ENCODE measurements at places on chromosomes 1 and 21.
A peak's percentile ranks its signal among the peaks of the same experiment; 100 is the strongest.

DNA sequence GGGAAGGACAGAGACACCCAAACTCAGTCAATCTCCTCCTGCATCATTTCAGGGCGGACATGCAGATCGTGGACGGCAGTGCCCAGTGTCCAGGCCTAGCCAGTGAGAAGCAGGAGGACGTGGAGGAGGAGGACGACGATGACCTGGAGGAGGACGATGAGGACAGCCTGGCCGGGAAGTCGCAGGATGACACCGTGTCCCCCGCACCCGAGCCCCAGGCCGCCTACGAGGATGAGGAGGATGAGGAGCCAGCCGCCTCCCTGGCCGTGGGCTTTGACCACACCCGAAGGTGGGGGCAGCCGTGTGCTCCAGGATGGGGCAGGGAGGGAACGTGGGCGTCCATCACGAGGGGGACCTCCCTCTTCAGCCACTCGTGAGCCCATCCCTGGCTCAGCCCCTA lies 23.6 kb upstream of the ARHGEF16 start:
- DNase-seq, result no peak

DNA sequence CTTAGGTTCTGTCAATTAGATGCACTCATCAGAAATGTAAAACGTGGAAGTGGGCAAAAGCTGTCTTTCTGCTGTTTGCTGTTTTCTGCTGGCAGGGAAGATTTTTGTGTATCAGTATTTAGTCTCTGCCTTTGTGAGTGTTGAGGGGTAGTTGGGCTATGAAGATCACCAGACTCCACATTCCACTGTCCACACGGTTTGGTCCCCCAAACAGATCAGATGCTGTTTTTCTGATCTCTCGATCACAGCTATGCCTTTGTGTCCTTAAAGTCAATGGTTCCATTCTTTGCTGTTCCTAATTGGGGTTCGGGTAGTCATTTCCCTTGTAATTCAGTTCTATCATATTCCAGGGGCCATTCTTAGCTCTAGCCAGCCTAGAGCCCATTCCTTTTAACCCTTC lies 27.0 kb upstream of the NPL start:
- DNase-seq, result no peak

GRCh38 chr1:223796210-223796609 lies 49.5 kb downstream of the TP53BP2 start:
- DNase-seq, result no peak

GRCh38 chr1:242225767-242226573 lies 227.1 kb upstream of the MAP1LC3C start:
- DNase-seq, result no peak

- peak; percentile 74 for DNase-seq
These were observed 22.0 kb upstream of the GRIK3 start for GRCh38 chr1:37056325-37056724.

- no peak for DNase-seq
These were observed 2.6 kb downstream of the ZBTB48 start for GRCh38 chr1:6582370-6582769.

DNA sequence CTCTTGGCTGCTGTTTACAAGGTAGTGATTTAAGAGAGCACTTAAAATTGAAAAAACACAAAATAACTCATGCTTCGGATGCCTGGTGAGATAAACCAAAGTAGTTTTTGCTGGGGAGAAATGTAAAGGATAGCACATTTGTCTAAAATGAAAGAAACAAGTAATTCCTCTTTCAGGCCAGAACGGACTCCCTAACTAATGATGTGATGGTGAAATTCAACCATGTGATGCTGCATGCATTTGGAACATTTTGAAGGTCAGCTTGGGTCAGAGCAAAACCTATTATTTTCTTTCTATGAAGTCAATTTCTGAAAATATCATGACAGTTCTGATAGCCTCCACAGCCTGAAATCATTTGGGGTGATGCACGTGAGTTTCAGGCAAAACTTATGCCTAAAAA lies 27.6 kb downstream of the NMNAT2 start:
- no peak for DNase-seq

- DNase-seq, result no peak
These were observed 137.1 kb downstream of the ACTL8 start for GRCh38 chr1:17892225-17892624.

DNA sequence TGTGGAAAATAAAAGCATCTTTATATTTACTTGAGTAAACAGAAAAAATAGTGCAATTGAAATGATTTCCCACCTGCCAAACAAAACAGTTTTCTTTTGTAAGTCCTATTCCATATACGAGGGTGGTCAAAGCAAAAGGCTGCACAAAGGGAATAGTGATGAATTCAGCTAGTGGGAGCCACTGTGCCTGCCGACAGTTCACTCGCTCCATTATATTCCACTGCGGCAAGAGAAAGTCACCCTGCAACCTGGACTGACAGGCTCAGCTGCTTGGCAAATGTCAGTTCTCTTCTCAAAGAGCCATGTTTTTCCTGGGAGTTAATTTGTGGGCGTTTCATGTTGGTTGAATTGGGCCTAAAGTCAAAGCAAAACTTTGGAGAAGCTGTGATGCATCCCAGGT lies 145.4 kb downstream of the LMO4 start:
- DNase-seq, result no peak

- no peak for DNase-seq
These were observed 18.1 kb downstream of the MAPKAPK2 start for GRCh38 chr1:206702803-206703202.

DNA sequence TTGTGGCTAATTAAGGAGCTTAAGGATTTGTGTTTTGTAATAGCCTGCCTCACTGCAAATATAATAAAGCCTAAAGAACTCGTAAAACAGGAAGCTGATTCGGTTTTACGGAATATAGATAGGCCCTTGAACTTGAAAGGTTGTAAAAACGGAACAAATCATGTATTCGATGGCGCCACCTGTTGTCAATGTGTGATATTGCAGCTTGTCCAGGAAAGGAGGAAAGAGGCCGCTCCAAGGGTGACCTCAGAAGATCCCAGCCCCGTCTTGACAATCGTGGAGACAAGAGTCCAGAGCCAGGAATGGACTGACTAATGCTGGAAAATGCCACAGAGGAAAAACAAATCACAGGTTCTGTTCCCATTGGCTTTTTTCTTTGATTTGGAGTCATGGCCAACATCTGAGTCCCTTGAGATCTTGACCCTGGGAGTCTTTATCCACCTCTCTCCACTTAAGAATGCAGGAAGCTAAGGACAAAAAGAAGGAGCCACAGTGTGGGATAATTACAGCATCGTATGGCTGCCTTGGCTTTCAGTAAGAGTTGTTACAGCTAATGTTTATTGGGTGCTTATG lies 7.0 kb upstream of the IGSF21 start:
- DNase-seq, result peak; percentile 87

DNA sequence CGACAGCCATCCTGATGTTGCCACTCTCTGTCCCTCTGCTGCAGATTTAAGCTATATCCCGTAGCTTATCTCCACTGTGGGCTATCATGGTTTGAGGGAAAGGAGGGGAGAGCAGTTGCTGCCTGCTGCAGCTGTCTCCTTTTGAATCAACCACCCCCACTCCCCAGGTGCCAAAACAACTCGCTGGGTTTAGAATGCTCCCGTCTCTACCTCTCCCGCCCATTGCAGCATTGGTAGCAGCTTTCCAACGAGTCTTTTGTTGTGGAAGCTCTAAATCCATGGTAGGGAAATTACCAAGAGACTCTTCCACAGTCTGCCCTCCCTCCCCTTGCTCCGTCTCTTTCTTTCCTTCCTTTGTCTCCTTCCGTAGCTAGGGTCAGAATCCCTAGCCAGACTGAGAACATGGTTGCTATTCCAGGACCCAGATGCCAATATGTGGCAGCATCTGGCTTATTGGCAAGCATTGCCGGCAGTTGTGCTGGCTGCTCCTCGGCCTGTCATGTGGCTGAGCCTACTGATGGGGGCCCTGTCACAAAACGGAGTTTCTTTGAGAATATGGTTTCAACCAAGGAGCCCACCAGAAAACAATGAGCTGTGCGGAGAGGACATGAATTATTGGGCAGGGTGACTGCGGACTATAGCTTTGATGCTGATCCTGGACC lies 230.7 kb downstream of the RPS6KC1 start:
- no peak for DNase-seq

DNA sequence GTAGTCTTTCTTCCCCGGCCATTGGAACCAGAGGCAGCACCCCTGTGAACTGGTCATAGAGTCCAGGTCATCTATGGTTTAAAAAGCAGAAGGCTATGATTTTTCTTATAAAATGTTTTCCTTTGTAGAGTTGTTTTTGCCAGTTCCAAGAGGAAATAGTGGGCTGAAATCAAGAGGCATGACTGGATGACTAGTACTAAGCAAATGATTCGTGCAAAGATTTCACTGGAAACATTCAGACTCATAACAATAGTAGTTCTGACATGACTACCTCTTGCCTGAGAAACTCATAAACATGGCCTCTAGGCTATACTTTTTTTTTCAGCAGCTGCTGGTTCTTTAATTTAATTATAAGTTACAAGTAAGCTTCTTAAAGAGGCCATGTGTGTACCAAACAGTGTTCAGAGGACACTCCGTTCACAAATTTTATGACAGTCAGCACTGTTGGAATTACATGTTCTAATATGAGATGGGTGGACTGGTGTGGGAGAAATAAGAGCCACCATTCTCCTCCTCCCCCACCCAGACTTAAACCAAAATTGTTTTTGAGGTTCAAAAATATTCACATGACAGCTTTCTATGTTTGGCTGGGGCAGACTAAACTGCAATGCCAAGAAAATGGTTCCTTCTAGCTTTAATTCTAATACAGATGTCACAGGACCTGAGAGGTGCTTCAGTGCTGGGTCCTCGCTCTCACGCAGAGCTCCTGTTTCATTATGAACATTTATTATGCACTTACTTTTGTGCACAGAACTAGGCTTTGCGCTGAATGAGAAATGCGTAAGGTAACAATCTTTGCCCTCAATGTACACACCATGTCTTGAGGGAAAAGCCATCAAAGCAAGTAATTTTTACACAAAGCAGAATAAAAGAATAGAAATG lies 147.5 kb downstream of the ZC3H11B start:
- no peak for DNase-seq

DNA sequence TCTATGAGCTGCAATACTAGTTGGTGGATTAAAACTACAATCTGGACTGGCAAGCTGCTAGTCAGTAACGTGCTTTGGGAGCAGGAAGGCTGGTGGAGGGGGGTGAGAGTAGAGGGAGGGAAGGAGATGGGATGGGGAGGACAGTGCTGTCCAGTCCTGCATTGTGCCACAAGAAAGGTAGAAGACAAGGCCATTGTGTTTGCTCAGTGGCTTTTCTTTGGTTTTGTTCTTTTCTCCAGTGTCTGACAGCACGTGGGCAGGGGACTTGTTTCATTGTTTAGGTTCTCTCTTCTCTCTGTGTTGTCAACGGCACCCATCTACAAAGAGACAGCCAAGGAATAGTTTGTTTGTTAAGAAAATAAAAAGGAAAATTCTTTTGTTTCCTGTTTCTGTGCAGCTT lies 362.8 kb upstream of the PLXNA2 start:
- DNase-seq, result peak; percentile 62

- DNase-seq, result no peak
These were observed 282.7 kb downstream of the KIF26B start for GRCh38 chr1:245437369-245438062.

- DNase-seq, result peak; percentile 77
These were observed 610 bp downstream of the WDR26 start for GRCh38 chr1:224433701-224434672.

GRCh38 chr1:110348771-110349170 lies 9.6 kb downstream of the RBM15 start:
- DNase-seq, result no peak

GRCh38 chr1:156342166-156342955 lies 4.0 kb downstream of the TSACC start:
- DNase-seq, result no peak

DNA sequence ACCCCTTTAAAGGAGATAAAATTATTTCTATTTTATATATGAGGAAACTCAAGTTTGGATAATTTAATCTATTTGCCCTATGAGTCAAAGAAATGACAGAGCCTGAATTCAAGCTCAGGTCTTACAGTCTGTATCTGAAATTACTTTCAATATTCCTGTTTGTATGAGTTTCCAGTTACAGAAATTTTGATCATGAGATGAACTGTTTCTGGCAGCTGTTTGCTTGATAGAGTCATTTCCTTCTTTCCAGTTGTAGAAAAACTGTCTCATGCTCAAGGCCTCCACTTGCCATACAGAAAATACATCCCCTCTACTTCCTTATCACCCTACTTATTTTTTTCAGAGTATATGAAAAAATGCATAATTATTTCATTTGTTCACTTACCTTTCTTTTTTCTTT lies 87.6 kb downstream of the PTPRC start:
- no peak for DNase-seq

- no peak for DNase-seq
These were observed 101.1 kb downstream of the RAVER2 start for GRCh38 chr1:64845831-64846425.

- DNase-seq, result no peak
These were observed 22.9 kb downstream of the RNU1-1 start for GRCh38 chr1:16491056-16491675.

GRCh38 chr1:241413386-241413785 lies 56.4 kb upstream of the RGS7 start:
- no peak for DNase-seq

- DNase-seq, result no peak
These were observed 62.8 kb downstream of the DTL start for GRCh38 chr1:212098310-212098709.

- DNase-seq, result no peak
These were observed 49.3 kb downstream of the SH3GLB1 start for GRCh38 chr1:86753700-86754099.

DNA sequence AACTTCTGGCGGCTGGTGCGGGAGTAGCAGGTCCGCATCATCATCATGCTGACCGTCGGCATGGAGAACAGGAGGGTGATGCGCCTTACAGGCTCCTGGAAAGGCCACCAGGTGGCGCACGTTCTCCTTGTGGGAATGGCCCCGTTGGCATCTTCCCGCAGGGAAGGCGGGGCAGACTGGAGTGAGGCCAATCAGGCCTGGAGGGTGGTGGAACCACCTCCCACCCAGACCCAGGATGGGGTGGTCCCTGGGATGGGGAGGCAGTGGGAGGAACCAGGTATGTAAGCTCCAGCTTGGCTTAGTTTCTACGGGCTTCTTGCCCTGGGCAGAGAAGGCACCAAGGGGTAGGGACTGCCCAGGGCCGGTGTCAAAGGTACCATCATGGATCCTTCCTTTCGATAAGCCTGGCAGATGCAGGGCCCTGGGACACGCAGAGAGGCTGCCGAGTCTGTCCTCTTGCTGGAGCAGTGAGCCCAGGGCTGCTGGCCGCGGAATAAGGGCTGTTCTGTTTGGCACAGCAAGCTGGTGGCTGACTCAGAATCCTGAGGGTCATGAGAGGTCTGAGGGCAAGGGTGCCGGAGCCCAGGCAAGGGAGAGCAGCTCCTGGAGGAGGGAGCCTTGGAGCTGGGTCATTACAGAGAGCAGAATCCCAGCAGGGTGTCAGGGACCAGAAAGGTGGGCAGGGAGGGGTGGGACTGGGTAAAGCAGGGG lies 8.7 kb upstream of the LGR6 start:
- DNase-seq, result peak; percentile 88

DNA sequence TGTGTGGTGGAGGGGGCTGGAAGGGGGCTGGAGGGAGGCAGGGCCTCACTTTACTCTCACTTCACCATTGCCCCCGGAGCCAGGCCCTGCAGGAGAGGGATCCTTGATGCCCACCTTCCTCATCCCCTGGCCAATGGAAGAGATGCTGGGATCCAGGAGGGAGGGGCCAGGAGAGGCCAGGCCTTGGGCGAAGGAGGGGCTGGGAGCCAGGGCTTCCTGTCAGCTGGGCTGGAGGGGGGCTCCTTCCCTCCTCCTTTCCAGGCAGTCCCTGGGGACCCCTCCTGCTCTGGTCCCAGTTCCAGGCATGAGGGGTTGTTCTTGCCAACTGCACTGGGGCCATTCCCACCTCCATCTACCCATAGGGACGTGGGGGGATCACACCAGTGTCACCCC lies 5.7 kb downstream of the AHDC1 start:
- peak; percentile 32 for DNase-seq

GRCh38 chr1:235888119-235888643 lies 21.5 kb upstream of the LYST start:
- no peak for DNase-seq

- no peak for DNase-seq
These were observed 290.2 kb downstream of the SPATA17 start for GRCh38 chr1:217921126-217921904.
